ENCODE measurements at places on chromosomes 1 and 21. TPM values are rescaled to one million over a fixed set of nuclear protein-coding genes. Genes with fewer than 3 reads are reported as not detected.

Gene MYOG
- total RNA-seq: 451 TPM

Gene DARS2
- total RNA-seq: 14.3 TPM

Gene G0S2
- total RNA-seq: 468 TPM

Gene FAM72D
- total RNA-seq: not detected

Gene GPR37L1
- not detected for total RNA-seq

Gene ALDH4A1
- 81.1 TPM for total RNA-seq

Gene YY1AP1
- total RNA-seq: 68.4 TPM

Gene COL6A2
- 72.8 TPM for total RNA-seq

DNA sequence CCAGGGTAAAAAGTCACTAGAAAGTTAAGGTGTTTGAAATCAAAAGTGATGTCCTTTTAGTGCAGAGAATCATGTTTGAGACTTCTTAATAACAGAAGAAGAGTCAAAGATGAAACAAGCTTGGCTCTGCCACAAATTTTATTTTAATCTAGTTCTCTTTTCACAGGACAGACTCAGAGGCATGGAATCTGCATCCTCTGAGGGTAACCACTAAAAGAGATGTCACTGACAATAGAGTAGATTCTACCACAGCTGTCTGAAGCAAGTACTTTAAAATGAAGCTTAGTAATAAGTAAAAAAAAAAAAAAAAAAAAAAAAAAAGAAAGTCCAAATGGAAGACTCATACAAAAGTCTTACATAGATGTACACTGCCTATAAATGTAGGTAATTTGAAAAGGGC, 519.7 kb upstream of the PRMT6 start:
- no peak for DNase-seq
- no peaks in the 10 kb centered on the region for H3K4me1 ChIP-seq
- H3K4me3 ChIP-seq: no peak overlapping the region
- no peaks in the 10 kb centered on the region for H3K36me3 ChIP-seq

- H3K36me3 ChIP-seq: no peaks in the 10 kb centered on the region
- no peak for DNase-seq
- no peaks in the 10 kb centered on the region for H3K27me3 ChIP-seq
- H3K27ac ChIP-seq: no peak overlapping the region
These were observed 8.0 kb upstream of the ANGPTL3 start for GRCh38 chr1:62589321-62589720.

DNA sequence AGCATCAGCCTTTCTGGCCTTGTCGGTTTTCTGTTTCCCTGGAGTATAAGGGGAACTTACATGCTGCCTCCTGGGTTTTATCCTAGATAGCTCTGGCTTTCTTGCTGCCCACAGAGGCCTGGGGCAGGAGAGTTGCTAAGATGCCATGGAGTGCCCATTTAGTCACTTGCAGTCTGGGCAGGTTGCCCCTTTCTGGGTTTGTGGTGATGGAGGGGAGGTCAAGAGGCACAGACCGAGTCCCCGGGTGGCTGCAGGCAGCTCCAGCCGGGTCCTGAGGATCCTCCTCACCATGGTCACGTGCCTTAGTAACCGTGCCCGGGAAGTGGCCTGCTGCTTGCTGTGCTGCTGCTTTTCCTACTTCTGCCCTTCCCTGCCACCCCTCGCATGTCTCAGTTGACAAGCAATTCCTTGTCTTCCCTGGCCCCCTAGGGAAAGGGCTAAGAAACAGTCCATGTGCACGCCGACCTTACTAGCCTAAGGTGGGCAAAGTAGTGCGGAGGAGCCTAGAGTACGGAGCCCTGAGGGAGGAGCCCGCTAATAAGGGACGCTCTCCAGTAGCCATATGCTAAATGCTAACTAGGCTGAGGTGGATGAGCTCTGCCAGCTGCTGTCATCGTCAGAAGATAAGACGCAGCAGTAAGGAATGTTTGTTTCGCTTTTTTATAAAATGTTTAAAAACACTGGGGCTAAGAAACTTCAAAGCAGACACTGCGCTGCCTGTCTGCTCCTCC, 34.8 kb downstream of the CLCA1 start:
- no peaks in the 10 kb centered on the region for H3K27me3 ChIP-seq
- H3K4me3 ChIP-seq: peak overlapping the region; percentile 46
- H3K27ac ChIP-seq: no peak overlapping the region
- no peaks in the 10 kb centered on the region for H3K36me3 ChIP-seq
- DNase-seq: no peak

GRCh38 chr1:40257313-40257687, 736 bp upstream of the ZMPSTE24 start:
- H3K36me3 ChIP-seq: peaks cover 7% of the 10 kb centered on the region
- no peak for DNase-seq
- H3K4me3 ChIP-seq: peak overlapping the region; percentile 90
- H3K27ac ChIP-seq: peak overlapping the region; percentile 92
- H3K4me1 ChIP-seq: peaks cover 42% of the 10 kb centered on the region

DNA sequence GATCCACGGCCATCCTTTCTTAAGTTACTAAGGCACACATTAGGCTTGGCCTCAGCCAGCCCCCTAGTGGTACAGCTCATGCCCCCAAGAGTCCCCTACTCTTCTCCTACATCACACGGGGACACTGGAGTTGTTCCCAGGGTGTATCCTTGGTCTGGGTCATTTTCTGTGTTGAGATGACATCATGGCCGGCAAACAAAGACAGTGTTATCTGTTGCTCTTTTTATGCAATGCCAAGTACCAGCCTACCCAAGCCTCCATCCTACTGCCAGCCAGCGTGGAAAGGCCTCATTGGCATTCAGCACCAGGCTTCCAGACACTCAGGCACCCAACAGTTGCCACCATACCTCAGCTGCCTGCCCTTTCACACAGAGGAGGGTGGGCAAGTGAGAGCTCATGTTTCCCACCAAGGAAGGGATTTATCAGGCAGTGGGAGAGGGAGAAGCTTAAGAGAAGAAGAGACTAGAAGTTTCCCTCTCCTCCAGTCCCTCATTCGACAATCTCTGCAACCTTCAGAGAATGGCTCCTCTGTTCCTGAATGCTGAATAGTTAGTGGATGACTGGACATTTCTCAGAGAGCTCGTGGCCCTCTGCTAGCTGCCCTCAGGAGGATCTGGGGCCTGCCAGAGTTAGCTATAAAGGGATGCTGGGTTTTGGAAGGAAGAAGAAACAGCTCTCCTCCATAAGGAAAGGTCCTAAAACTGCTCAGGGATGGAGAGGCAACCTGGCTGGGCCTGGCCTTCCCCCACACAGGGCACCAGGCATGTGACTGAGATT, 17.7 kb downstream of the CBR1 start:
- no peaks in the 10 kb centered on the region for H3K36me3 ChIP-seq
- peaks cover 15% of the 10 kb centered on the region for H3K4me1 ChIP-seq
- no peaks in the 10 kb centered on the region for H3K27me3 ChIP-seq
- H3K27ac ChIP-seq: peak overlapping the region; percentile 38
- H3K4me3 ChIP-seq: no peak overlapping the region
- DNase-seq: no peak

DNA sequence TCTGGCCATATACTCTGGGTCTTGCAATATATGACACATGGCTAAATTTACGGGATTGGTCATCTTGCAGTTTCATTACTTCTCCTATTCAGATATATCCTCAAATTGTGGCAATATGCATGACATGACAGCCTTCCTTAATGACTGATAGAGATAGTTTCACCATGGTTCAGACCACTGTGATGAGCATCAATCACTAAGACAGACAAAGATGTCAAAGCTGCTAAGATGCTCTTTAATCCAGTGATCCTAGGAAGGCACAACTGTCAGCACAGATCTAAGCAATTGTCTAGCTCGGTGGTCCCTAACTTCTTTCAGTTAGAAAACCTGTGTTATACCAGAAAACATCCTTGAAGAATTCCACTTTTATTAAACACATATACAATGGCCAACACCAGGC, 70.9 kb upstream of the ADGRL2 start:
- H3K36me3 ChIP-seq: no peaks in the 10 kb centered on the region
- H3K4me3 ChIP-seq: no peak overlapping the region
- H3K4me1 ChIP-seq: no peaks in the 10 kb centered on the region
- H3K27me3 ChIP-seq: no peaks in the 10 kb centered on the region
- DNase-seq: no peak
- no peak overlapping the region for H3K27ac ChIP-seq

DNA sequence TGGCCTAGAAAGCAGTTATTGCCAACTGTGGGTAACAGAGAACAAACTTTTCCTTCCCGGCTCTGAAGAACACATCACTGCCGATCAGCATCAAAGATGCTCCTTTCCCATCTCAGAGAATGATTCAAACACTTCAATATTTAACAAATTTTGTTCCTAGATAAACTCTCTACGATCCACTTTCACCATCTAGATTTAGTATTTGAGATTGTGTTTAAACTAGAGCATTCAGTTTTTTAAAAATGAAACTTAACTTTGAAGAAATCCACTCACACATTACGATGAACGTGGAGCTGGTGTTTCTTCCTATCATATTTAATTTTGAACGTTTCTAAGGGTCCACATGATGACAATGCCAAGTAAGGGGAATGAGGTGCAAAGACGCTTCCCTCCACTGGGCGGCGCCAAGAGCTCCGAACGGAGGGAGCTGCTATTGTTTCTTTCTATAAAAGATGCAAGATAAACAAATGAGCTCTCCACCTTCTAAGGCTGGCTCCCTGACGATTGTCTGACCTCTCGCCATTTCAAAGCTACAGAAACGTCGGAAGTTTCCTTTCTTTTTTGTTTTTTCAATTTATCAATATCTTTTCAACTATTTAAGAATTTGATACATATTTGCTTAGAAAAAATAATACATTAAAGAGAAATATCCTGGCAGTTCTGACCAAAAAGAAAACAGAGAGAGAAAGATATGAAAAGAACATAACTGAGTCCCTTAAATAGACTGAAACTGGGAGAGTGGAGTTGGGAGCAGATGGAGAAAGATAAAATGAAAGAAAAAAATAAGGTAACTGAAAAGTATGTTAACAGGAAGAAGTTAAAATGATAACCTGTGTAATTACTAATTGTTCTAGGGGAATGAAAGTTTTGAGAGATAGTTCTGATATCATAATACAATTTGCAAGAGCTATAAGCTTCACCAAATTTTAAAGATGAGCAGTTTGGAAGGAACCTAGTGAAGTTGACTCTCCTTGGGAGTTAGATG, 4.4 kb upstream of the BARHL2 start:
- peaks cover 29% of the 10 kb centered on the region for H3K4me1 ChIP-seq
- no peaks in the 10 kb centered on the region for H3K36me3 ChIP-seq
- DNase-seq: no peak
- peaks cover 81% of the 10 kb centered on the region for H3K27me3 ChIP-seq
- H3K27ac ChIP-seq: no peak overlapping the region
- no peak overlapping the region for H3K4me3 ChIP-seq

- DNase-seq: no peak
- no peaks in the 10 kb centered on the region for H3K4me1 ChIP-seq
- H3K36me3 ChIP-seq: no peaks in the 10 kb centered on the region
- no peak overlapping the region for H3K4me3 ChIP-seq
- H3K27me3 ChIP-seq: no peaks in the 10 kb centered on the region
These were observed 14.8 kb upstream of the GPR88 start for GRCh38 chr1:100523038-100523652.

DNA sequence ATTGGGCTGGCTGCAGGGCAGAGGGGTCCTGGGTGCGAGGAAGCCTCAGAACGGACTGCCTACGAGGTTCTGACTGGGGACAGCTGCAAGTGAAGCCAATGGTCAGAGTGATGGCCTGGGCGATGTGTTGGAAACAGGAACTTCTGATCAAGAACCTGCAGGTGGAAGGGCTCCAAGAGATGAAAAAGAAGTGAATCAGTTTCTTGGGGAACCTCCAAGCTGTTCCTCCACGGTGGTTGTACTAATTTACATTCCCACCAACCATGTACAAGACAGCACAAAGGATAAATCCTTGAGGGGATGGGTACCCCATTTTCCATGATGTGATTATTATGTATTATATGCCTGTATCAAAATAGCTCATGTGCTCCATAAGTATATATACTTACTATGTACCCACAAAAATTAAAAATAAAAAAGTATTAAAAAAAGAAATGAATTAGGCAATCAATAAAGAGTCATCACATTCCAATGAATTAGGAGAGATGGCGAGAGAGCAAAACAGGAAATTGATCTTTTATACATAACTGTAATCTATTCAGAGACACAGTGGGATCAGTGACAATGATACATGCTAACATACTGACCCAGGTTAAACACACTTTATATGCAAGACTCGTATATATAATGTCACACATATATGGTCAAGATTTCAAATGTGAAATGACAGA, 58.1 kb downstream of the PTPN14 start:
- H3K4me3 ChIP-seq: no peak overlapping the region
- peak overlapping the region; percentile 79 for H3K27ac ChIP-seq
- no peaks in the 10 kb centered on the region for H3K36me3 ChIP-seq

DNA sequence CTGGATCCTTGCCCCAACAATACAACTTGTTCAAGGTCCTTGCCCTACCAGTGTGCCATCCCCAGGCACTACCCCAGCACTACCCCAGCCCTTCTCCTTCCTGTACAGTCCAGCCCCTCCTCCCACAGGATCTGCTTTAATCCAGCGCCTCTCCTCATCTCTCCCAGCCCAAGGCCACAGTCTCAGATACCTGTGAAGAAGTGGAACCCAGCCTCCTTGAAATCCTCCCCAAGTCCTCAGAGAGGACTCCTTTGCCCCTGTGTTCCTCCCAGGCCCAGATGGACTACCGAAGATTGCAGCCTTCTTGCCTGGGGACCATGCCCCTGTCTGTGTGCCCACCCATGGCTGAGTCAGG, 6.5 kb upstream of the CDC20 start:
- no peaks in the 10 kb centered on the region for H3K4me1 ChIP-seq
- no peaks in the 10 kb centered on the region for H3K36me3 ChIP-seq
- no peak overlapping the region for H3K27ac ChIP-seq
- no peaks in the 10 kb centered on the region for H3K27me3 ChIP-seq
- no peak overlapping the region for H3K4me3 ChIP-seq

GRCh38 chr1:160880216-160880615, 4.8 kb downstream of the ITLN1 start:
- no peak overlapping the region for H3K27ac ChIP-seq
- DNase-seq: no peak
- no peaks in the 10 kb centered on the region for H3K36me3 ChIP-seq
- H3K4me3 ChIP-seq: no peak overlapping the region
- H3K27me3 ChIP-seq: no peaks in the 10 kb centered on the region

DNA sequence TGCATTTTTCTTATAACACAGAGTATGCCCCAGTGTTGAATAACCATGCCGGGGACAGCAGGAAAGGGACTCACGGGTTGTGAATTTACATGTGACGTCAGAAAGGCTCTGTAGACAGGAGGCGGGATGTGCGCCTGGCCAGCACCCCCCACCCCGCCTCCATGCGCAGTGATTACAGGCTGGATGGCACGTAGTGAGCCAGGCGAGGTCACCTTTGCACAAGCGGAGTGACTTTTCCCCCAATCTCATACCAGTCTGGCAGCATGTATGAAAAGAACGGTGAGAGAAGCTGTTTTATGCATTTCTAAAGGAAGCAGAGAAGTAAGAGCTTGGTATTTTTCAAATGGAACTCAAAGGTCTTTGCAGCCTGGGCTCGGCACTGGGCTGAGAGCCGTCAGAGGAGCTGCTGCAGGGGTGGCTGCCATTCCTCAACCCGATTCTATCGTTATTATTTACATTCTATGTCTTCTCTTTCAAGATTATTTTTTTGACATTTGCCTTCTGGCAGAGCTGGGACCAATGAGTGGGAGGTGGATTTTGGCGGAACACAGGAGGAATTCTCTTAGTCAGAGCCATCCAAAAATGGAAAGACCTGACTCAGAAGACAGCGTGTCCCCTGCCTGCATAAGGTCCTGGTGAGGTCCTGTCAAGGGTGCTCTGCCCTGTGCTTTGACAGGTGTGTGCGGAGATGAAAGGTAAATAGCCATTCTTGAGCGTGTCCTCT, 115.6 kb upstream of the SLC45A1 start:
- H3K4me1 ChIP-seq: no peaks in the 10 kb centered on the region
- DNase-seq: peak; percentile 59
- H3K4me3 ChIP-seq: no peak overlapping the region
- no peaks in the 10 kb centered on the region for H3K36me3 ChIP-seq
- no peaks in the 10 kb centered on the region for H3K27me3 ChIP-seq

- H3K4me1 ChIP-seq: no peaks in the 10 kb centered on the region
- no peak overlapping the region for H3K27ac ChIP-seq
- H3K27me3 ChIP-seq: no peaks in the 10 kb centered on the region
These were observed 199.0 kb upstream of the DPYD start for GRCh38 chr1:98119796-98120195.

Measured in psoas muscle (tissue), 8 donors.